Choroid plexus epithelial cell (primary cell): ENCODE measurements at places on chromosomes 11 and 22.
A peak's percentile ranks its signal among the peaks of the same experiment; 100 is the strongest.

- no peak for DNase-seq
These were observed 4.0 kb upstream of the RBM14 start for GRCh38 chr11:66612458-66612857.

GRCh38 chr11:104979839-104980238 lies 11.5 kb upstream of the CASP4 start:
- no peak for DNase-seq

- no peak for DNase-seq
These were observed 111.9 kb downstream of the MN1 start for GRCh38 chr22:27689664-27690063.

DNA sequence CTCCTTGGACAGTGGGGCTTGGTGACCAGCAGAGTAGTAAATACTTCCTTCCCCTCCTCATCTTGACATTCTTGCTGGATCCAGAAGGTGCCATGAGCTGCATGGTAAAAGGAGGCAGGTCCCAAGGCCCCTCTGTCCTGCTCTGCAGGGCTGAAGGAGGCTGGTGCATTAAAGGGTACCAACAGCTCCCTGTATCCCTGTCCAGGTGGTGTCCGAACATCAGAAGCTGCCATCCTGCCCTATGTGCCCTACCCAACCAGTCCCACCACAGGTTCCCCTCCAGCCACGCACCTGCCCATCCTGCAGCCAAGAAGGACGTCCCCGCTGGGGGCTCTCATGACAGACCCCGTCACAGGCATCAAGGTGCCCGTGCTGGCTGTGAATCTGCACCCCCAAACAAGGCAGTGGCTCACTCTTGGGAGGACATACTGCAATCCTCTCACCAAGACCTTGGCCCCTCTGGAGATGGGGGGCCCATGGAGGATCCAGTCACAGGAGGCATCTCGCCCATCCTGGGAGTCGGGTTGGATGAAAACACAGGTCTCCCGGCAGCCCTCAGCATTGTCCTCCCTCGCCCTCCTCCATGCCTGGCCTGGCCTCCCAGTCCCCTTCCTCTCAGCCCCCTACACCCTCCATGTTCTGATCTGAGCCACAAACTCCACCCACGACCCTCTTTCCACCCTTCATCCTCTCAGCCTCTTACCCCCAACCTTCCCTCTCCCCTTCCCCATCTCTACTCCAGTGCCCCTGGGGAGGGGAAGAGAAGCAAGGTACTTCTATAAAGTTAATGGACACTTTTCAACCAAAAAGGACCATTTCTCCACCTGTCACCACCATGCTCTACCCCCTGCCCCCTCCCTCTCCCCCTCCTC lies 55.1 kb downstream of the BTG4 start:
- DNase-seq = no peak

- DNase-seq = no peak
These were observed 1040.0 kb downstream of the TBC1D22A start for GRCh38 chr22:47802421-47802820.

GRCh38 chr11:119100246-119100970 lies 1.2 kb downstream of the DPAGT1 start:
- DNase-seq = peak; percentile 63

DNA sequence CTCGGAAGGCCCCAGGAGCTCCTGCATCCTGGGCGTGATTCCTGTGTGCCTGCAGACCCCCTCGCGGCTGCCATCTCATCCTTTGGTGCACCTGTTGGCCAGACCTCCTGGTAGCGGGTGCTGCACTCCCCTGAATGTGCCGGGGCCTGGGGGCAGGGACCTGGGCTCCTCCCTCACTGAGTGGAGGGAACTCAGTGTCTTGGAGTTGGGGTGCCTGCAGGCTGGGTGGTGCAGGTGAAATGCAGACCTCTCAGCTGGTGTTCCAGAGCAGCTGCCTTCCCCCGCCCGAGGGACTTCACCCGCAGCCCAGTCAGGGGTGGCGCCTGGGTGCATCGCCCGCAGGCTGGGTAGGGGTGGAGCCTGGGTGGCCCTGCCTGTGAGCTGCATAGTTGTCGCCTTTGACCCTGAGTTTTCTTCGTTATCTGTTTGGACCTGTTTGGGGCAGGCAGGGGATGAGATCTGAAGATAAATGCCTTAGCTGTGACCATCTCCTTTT lies 31.4 kb downstream of the LRP5 start:
- DNase-seq = no peak

DNA sequence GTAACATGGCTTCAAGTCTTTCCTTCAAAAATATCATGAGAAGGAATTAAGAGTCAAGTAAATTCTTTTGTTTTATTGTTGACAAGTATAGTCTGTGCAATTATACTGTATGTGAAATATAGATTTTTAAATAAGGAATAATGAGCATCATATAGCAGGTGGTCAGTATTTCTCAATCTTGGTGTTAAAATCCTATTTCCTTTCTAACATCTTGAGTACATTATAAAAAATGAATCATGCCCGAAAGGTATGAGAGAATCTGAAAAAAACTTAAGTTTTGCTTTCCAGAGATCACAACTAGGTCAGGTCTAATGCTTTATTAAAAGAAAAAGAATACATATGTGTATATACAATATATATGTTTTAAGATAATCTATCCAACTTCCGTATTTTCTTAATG lies 53.1 kb downstream of the KIF18A start:
- DNase-seq = no peak

GRCh38 chr11:74929431-74930363 lies 19.2 kb downstream of the XRRA1 start:
- DNase-seq = peak; percentile 97

- peak; percentile 76 for DNase-seq
These were observed 2.3 kb downstream of the IRF7 start for GRCh38 chr11:613369-613968.

GRCh38 chr11:84289381-84289906 lies 1003.3 kb upstream of the CCDC90B start:
- peak; percentile 59 for DNase-seq

GRCh38 chr11:73366265-73366610 lies 10.0 kb upstream of the RELT start:
- no peak for DNase-seq

DNA sequence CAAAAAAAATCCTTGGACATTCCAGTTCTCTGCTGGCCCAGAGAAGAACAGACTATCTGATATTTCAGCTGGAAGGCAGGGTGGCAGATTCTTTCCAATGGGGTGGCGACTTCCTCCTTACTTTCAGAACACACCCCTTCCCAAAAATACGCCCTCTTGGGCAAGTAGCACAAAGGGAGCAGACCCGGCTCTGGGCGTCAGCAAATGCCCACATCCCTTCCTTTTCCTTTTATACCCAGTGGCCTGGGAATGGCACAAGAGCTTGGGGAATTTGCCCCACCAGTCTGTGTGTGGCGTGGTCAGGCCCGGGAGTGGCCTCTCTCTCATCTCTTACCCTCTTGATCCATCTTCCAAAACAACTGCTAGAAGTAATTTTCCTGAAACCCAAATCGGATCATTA lies 33.0 kb upstream of the NUP160 start:
- DNase-seq = no peak

DNA sequence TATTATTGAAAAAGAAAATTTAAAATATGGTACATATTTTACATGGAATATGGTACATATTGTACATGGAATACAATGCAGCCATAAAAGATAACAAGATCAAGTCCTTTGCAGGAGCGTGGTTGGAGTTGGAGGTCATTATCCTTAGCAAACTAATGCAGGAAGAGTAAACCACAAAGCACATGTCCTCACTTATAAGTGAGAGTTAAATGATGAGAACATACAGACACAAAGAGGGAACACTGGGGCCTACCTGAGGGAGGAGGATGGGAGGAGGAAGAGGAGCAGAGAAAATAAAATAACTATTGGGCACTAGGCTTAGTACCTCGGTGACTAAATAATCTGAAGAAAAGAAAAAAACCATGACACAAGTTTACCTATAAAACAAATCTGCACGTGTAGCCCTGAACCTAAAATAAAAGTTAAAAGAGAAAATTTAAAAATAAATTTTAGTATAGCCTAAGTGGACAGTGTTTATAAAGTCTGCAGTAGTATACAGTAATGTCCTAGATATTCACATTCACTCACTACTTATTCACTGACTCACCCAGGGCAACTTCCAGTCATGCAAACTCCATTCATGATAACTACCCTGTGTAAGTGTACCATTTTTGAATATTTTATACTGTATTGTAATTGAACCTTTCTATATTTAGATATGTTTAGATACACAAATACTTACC lies 204.4 kb downstream of the FAM76B start:
- DNase-seq = peak; percentile 37

GRCh38 chr11:95058621-95059020 lies 8.1 kb upstream of the SRSF8 start:
- no peak for DNase-seq

DNA sequence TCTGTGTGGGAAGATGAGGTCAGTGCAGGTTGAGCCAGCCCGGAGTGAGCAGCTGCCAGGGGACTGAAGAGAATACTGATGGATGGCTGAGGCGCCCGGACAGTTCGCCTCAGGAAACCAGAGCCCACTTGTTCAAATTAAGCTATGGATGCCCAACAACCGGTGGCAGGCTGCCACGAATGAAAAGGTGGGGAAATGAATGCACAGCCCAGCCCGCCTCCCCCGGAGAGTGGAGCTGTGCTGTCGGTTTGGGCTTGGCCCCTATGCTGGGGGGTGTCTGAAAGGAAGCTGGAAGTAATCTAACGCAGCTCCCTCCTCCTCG lies 21.9 kb downstream of the HSPA8 start:
- no peak for DNase-seq

- DNase-seq = peak; percentile 68
These were observed 612 bp downstream of the XBP1 start for GRCh38 chr22:28799606-28800307.

- peak; percentile 39 for DNase-seq
These were observed 15.9 kb upstream of the GRAMD4 start for GRCh38 chr22:46604306-46604690.
